COLO829 (cell line): ENCODE measurements at places on chromosomes 13 and 19.

DNA sequence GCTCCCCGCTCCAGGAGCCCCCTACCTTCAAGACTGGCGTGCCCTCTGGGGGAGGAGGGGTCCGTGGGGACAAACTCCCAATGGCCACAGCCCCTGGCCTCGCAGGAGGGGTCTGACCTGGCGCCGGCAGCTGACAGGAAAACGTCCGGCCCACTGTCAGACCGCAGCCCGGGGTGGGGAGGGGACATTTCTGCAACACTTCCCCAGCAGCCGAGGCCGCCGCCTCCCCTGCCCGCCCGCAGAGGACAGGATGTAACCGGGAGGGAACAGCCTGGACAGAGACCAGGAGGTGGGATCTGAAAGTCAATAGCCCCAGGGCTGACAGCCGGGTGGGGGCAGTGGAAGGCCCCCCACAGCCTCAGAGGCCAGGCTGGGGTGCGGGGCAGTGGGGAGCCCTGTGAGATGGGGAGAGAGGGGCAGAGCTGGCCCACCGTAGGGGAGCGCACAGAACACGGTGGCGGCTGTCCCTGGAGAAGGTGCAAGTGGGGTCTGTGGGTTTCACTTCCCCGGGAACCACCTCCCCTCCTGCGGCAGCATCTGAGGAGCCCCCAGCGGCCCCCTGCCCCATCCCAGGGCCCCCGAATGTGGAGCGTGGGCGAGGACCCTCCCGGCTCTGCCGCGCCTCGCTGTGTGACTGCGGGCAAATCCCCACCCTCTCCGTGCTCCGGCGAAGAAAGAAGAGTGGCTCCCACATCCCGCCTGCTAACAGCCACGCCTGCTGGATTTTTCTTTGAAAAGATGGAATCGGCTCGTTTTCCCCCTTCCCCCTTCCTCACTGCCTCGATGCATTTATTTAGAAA is at the start of gene PEAK3:
PEAK3 (minus strand) TSS at position 114 of the 800 bp plus-strand sequence. CDS start 1,244 bp downstream, outside the sequence.
- DNase-seq, result no peak

DNA sequence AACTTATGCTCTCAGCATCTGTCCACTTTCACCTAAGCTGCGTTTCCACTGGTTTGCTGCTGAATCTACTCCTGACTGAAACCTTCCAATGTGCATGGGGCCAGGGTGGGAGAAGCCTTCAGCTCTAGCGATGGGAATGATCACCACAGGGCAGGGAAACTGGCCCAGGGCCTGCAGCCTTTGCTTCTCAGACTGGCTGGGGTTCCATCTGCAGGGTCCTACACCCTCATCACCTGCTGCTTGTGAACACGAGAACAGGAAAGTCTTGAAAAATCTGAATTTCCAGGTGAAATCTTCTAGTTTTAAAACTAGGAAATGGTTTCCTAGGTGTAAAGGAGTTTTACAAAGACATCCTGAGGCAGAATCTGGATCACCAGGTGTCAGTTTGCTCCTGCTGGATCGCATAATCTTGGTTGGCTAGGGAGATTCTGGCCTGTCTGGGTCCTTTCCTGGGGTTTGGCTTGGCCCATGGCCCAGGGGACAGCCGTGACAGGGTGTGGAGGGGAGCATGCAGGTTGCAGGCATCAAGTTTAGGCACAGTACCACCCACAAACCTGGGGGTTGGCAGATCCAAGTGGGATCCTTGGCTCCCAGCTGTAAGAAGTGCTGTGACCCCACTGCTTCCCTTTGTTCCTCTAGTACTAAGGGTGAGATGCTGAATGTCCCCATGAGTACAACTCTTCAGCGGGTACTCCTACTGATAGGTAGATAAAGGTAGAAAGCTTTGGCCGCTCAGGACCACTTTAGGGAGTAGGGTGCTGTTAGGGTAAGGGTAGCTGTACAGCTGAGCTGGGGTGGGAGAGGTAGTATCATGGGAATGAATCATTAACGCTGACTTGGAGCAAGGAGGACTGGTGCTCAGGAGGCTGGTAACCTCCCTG is 1.8 kb upstream of the UBE2M start:
- DNase-seq, result no peak

DNA sequence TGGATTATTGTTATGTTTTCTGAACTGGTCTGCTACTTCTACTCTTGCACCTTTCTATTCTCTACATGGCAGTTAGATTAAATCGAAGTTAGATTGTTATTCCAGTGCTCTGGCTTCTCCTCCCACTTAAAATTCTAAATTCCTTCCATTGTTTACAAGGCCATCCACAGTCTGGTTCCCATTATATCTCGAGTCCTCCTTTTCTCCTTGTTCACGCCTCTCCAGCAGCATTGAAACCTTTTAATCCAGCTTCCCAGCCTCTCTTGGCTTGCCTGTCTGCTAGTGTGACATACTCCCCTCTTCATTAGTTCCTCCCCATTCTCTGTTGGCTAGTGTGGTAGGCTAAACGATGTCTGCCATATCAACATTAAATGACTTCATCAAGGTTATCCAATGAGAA is 54.5 kb downstream of the DNAJC15 start:
- no peak for DNase-seq

DNA sequence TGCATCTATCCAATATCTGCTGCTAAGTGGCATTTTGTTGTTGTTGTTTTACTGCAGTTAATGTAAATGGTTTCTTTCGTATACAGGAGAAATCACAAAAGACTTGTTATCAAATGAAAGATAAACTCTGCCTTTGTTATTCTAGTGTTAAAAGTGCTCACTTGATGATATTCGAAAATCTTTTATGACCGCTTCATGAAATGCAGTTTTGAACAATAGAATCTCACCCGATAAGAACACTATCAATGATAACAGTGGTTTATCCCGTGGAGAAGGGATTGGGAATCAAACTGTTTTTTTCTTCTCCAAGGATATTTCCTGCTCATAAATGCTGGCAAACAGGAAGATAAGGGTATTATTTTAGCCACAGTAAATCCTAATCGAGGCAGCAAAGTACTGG is 1366.3 kb downstream of the OLFM4 start:
- no peak for DNase-seq

GRCh38 chr13:20780317-20780716 is 6.6 kb upstream of the EEF1AKMT1 start:
- no peak for DNase-seq

- DNase-seq, result no peak
Observed at GRCh38 chr13:40438022-40438680, 228.3 kb downstream of the FOXO1 start.

DNA sequence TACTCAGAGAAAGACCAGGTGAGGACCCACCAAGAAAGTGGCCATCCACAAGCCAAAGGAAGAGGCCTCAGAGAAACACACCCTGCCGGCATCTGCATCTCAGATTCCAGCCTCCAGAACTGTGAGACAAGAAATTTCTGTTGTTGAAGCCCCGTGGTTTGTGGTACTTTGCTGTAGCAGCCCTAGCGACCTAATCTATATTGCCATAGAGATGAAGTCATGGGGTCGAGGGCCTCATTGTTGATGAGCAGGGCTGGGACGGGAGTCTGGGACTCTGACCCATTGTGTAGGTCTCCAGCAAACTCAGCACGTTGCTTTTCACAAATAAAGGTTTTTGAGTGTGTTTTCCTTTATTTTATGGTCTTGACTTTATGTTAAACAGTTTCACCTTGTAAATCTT is 174.9 kb downstream of the TNFSF13B start:
- DNase-seq, result no peak

DNA sequence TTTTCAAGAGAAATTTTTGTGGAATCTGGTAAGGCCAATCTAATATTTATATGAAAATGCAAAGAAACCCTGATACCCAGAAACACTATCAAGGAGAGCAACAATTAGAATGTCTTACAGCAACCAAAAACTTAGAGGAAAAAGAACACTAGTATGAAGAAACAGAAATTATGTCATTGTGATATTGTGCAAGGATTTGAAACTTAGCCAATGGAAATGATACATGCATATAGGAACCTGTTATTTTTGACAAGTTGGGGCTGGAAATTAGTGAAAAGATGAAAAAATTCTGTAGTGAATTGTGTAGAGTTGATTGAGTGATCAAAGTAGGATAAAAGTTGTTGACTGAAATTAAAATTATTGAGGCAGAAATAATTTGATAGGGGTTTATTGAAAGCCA is 792.6 kb upstream of the SLITRK6 start:
- DNase-seq, result no peak

GRCh38 chr13:87999788-88000187 is 328.6 kb downstream of the SLITRK5 start:
- peak; percentile 6 for DNase-seq

GRCh38 chr19:1257475-1258162 is 9.2 kb downstream of the MIDN start:
- no peak for DNase-seq

DNA sequence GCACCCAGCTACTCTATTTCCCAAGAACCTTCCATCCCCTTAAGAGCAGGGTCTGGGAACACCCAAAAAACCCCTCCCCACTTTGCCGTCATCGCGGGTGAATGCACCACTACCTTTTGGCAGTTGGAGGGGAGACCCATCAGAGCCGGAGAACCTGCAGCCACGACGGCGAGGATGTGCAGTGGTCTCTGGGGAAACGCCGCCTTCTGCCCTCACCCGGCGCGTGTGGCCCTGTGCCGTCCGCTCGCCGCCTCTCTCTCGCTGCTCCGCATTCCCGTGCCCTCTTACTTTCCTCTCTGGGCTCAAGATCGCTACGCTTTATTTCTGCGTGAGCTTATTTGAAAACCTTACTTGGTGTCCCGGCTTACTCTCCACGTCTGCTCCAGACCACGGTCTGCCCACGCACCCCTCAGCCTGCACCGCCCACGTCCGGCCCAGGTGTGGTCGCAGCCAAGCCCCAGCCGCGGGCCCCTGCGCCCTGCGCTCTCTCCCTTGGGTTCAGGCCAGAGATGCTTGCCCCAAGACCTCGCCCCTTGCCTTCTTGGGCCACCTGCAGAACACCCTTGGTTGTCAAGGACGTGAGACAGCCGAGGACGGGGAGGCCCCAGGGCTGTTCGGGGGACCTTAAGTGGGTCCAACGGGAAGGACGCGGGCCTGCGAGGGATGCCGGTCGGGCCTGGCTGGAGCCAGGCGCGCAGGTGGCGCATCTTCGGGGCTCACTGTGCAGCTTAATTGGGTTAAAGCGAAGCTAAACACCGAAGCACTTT is 2.0 kb upstream of the MAB21L1 start:
- DNase-seq, result no peak

DNA sequence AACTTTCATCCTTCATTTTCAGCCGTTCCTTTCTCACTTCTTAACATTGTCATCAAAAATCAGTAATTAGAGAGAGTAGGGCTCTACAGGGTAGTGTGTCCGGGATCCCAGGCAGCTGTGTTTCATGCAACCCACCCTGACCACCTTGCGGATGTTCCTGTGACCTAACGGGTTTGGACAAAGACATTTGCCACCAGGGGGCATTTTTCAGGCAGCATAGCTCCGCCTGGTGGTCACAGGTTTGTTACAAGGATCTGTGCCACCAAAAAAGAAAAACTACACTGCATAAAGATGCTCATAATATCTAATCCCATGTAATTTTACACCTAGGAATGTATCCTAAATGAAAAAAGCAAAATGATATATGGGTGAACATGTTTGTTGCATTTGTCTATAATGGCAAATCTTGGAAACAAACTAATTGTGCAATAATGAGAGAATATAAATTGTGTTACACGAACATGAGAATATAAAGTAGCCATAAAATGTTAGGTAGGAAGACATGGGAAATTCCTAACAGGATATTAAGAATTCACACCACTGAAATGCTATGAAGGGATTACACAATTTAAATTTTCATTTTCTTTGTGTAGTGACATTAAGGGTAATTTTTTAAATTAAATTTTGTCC is 123.0 kb downstream of the SLC7A1 start:
- peak; percentile 61 for DNase-seq

DNA sequence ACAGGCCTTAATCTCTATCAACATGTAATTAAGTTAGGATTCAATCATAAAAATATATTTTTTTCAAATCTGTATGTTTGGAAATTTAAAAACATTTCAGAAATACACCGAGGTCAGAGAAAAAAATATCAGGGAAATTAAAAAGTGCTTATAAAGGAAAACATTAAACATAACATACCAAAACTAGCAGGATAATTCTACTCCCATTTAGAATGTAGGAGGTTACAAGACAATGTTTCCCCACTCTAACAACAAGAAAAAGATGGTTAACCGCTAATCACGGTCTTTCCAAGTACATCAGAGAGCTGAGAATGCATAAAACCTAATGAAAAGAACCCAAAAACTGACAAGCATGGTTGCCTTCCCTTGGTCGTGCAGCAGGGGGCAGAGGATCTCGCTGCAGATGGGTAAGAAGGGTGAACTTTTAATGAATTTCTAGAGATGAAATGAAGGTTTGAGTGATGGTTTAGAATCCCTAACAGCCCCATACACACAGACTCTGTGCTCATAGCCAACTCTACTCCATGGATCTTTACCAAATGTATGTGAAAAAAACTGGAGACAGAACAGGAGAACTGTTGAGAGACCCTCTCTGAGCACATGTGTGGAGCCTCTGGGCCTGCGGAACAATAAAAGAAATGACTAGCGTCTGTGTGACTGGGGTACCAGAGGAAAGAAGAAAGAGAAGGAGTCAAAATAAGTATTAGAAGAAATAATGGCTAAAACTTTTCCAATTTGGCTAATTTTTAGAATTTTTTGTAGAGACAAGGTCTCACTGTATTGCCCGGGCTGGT is 51.3 kb upstream of the LSM14A start:
- DNase-seq, result peak; percentile 63

DNA sequence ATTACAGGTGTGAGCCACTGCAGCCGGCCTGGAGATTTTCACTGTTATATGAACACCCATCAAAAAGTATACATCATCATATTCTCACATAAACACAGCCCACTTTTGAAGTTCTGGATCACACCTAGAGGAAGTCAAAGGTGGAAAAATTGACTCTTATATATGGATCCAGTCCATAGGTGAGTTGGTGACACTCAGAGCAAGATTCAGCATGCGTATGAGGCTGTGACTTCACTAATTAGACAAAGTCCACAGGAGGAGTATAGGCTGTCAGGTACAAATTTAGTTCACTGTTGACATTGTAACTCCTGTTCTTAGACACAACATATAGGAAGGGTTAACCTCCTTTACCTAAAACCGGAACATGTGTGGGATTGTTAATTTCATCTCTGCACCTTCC is 31.4 kb upstream of the ZNF254 start:
- DNase-seq, result no peak

- DNase-seq, result no peak
Observed at GRCh38 chr19:35822579-35822978, 9.9 kb upstream of the PRODH2 start.

GRCh38 chr13:20775961-20776360 is 2.2 kb upstream of the EEF1AKMT1 start:
- DNase-seq, result no peak

GRCh38 chr13:37407156-37407555 is 191.4 kb downstream of the POSTN start:
- no peak for DNase-seq

DNA sequence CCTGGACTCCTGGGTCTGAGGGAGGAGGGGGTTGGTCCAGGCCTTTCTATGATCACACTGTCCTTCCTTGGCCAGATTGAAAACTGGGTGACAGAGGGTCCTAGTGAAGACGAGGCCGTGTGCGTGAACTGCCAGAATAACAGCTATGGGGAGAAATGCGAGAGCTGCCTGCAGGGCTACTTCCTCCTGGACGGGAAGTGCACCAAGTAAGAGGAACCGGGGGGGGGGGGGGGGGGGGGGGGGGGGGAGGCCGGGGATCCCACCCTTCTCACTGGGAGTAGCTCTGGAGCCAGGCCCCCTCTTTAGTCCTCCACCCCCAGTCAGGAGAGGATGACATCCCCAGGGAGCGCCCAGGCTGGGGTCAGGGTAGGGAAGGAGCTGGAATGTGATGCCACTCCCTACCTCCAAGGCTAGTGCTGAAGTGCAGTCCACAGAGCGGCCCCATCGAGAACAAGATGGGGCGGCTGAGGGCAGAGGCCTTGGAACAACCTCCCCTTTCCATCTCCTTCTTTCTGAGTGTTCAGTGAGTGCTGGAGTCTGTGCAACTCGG is 19.4 kb downstream of the CNFN start:
- no peak for DNase-seq

- no peak for DNase-seq
Observed at GRCh38 chr13:74134777-74135325, 647 bp upstream of the KLF12 start.
